Stimulated activated CD4-positive, alpha-beta T cell treated with anti-CD3 and anti-CD28 coated beads, Interleukin-1b, Interleukin-23, amount 100 ng/mL, for 1 hour (primary cell): ENCODE measurements at places on chromosomes 5 and 9.

- DNase-seq: no peak
Measured at GRCh38 chr5:136018814-136019783, 9.7 kb upstream of the TGFBI start.

DNA sequence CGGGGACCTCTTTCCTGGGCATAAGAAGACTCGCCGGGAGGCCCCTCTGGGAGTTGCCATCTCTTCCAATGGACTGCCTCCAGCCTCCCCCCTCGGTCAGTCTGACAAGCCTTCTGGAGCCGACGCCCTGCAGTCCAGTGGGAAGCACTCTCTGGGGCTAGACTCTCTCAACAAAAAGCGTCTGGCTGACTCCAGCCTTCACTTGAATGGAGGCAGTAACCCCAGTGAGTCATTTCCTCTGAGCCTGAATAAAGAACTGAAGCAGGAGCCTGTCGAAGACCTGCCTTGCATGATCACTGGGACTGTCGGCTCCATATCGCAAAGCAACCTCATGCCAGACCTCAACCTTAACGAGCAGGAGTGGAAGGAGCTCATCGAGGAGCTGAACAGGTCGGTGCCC is 28.4 kb upstream of the LTC4S start:
- DNase-seq: no peak

- no peak for DNase-seq
Measured at GRCh38 chr5:372556-372995, 51.1 kb downstream of the AHRR start.

GRCh38 chr5:73996151-73996755 is 370.3 kb downstream of the ARHGEF28 start:
- DNase-seq: no peak

GRCh38 chr9:132632413-132633129 is 37.2 kb downstream of the DDX31 start:
- no peak for DNase-seq
